ENCODE measurements at places on chromosomes 12 and 14.

- no peak for DNase-seq
These were observed 152.1 kb upstream of the GSC start for GRCh38 chr14:94921882-94922585.

GRCh38 chr14:78227248-78228077 is 57.3 kb downstream of the NRXN3 start:
- no peak for DNase-seq

GRCh38 chr12:112000820-112001219 is 12.1 kb downstream of the TMEM116 start:
- DNase-seq = no peak

DNA sequence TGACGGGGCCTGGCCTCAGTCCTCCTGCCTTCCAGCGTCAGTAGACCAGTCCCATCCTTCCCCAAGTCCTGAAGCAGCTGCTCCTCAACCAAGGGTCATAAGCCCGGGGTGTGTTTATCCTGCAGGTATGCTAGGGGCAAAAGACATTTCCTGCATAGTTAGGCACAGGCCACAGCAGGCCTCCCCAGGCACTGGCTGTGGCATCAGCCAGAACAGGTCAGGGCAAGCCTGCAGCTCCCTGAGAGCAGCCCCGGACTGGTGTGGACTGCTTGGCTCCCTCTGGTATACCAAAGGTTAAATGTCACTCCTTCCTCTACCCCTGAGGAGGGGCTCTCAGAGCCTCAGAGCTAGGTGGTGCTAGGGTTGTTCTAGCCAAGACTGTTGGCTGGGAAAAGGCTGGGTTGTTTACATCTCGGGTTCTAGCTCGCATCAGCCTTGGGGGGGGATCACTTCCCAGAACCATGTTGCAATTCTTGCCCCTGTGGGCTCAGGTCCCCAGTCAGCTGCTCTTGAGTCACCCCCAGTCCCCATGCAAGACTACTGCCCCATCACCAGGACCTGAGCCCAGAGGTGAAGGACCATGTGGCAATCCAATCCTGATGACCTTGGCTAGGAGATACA is 2.9 kb downstream of the MMP14 start:
- no peak for DNase-seq

- no peak for DNase-seq
These were observed 50.1 kb upstream of the STK38L start for GRCh38 chr12:27193854-27194544.

GRCh38 chr12:623865-624372 is 39.3 kb downstream of the NINJ2 start:
- no peak for DNase-seq

- no peak for DNase-seq
These were observed 24.8 kb downstream of the EPYC start for GRCh38 chr12:90979951-90980350.

- no peak for DNase-seq
These were observed 50.5 kb downstream of the CFAP251 start for GRCh38 chr12:121968876-121969275.

DNA sequence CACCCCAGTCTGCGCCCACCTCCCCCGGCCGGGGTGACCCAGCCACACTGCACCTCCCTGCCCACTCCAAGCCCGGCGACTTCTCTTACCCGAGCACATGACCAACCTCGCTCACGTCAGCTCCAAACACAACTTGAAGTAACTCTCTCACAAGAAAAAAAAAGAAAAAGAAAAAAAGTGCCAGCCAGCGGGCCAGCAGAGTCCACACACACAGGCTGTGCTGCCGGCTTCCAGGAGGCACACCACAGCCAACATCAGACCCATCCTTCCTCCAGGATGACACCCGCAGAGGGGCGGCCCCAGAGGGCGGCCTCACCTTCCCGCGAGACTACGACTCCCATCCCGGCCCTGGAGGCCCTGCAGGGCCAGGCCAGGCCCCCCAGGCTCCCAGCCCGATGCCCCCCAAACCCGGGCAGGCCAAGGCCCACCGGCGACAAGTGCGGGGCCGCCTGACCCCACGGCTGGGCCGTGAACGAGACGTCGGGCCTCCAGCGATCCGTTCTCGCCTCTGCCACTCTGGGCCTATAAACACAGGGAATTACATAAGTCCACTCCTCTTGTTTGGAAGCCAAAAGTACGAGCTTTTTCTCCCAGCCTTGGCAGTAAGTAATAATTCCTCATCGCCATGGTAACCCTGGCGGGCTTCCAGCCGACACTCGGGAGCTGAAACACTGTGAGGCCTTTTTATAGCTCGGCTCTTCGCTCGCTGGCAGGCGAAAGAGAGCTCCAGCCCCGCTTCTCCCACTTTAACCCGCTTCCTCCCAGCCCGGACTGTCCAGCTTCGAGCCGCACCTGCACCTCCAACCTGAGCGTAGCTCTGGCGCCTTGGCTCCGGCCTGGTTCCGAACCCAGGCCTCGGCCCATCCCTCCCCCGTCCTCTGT is 49.1 kb downstream of the NCOR2 start:
- DNase-seq = peak; percentile 99

- no peak for DNase-seq
These were observed 1.1 kb upstream of the USP15 start for GRCh38 chr12:62258941-62259630.

GRCh38 chr14:61774861-61775260 is 12.6 kb downstream of the SNAPC1 start:
- no peak for DNase-seq

DNA sequence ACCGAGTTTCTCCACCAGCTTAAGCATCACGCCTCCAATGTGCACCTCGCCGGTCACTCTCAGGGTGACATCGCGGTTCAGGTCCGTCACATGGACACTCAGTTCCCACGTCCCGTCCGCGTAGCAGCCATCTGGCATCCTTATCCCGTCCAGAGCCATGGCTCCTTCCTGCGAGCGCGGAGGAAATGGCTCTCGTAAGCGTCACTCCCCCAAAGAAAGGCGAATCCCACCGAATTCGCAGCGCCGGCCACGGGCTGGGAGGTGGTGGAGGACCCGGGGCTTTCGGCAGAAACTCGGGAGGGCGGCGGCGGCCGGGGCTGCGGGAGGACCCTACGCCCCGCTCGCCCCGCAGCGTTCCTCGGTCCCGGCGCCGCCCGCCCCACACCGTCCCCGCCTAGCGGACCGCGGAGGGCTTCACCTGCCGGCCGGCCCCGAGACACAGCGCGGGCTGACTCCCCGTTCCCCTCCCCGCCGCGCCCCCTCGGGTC is 396 bp downstream of the FERMT2 start:
- DNase-seq = peak; percentile 81

GRCh38 chr12:93198086-93198485 is 179.6 kb upstream of the NUDT4 start:
- no peak for DNase-seq

GRCh38 chr12:7265251-7265650 is 38.6 kb upstream of the ACSM4 start:
- no peak for DNase-seq

DNA sequence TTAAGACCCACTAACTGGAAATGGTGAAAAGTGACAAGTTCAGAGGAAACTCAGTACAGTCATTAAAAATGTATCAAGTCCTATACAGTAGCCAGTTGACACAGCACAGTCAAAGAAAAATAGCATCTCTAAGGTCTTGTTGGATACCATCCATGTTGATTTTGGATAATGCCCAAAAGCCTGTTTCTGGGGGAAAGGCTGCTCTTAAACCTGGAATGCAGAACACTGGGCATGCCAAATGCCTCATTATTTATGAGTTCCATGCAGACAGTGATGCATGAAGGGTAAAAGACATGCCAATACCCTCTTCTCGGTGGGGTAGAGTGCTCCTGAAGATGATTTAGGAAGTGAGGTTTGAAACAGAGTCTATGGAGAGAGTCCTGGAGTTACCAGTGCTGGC is 29.6 kb downstream of the KCNK13 start:
- DNase-seq = no peak

GRCh38 chr12:109827080-109827479 is 6.1 kb downstream of the TRPV4 start:
- no peak for DNase-seq

DNA sequence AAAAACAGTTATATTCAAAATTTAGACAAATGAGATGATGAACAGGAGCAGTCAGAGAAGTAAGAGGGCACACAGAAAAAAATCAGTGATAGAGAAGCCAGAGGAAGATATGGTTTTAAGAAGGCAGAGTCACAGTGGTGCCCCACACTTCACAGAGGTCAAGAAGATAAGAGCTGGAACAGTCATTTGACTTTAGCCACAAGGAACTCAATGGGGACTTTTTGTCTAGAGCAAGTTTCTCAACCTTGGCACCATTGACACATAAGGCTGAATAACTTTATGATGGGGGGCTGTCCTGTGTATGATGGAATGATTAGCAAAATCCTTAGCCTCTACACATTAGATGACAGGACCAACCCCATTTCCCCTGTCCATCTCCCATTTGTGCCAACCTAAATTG is 172.8 kb upstream of the PLEKHG7 start:
- no peak for DNase-seq

DNA sequence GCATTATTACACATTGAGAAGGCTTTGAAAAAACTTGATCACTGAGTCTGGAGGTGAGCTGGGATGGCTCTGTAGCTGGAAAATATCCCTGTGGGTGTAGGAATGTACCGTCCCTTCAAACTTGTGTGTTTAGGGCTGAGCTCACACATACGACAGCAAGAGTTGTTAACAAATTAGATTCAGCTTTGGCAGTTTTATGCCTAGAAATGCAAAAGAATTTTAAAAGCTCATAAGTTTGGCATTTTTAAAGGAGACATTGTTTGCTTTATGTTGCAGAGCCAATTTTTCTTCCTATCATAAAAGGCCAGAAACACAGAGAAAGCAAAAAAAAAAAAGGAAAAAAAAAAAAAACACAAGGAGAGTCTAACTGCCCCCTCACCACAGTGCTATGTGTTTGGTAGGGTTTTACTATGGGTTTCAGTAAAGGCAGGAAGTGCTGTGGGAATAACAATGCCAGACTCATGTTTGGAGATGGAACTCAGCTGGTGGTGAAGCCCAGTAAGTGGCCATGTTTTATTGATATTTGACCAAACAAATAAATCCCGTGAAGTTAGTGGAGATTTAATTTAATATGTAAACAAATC is 78.4 kb downstream of the DAD1 start:
- no peak for DNase-seq

DNA sequence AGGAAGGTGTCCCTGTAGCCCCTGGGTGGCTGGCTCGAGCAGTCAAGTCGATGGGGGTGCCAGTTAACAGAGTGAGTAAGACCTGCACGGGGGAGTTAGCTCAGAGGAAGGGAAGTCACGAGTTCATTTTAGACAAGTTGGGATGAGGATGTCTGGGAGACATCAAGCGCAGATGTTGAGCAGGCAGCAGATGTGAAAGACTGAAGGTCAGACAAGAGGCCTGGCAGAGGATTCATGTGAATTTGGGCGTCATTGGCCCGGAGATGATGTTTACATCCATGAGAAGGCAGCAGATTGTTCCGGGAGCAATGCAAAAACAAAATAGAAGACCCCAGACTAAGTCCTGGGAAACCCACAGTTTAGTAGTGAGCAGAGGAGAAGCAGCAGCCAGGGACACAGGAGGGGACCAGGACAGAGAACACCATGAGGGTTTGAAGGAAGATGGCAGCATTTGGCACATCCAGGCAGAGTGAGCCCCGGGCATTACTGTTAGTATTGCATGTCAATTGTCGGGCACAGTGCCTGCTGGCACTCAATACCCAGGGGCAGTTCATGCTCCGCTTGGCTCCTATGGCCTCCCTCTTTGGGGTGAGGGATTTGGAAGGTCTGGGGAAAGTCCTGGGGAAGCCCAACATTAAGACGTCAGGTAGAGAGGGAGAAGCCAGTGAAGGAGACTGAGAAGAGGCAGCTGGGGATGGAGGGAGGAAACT is 15.1 kb downstream of the LTBP2 start:
- DNase-seq = no peak

- DNase-seq = no peak
These were observed 166.1 kb upstream of the EEA1 start for GRCh38 chr12:93094988-93095737.

DNA sequence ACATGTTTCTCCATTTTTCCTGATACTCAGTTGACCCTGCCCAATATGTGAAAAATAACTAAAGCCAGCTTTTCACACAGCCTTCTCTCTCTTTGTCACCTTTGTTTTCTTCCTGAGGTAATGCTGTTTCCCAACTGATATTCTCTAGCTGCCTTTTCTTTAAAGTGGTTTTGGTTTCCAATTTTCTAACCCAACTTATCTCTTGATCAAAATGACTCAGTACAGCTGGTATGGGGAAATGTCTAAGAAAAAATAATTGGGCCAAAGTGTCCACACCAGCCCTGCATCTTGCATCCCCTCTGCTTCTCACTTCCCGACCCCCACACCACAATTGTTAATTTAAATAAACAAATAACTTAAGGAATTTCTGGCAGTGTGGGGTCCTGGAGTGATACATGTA is 193.8 kb downstream of the SYT1 start:
- no peak for DNase-seq

GRCh38 chr12:91129662-91130362 is 18.5 kb upstream of the LUM start:
- DNase-seq = no peak

GRCh38 chr12:28844718-28845117 is 304.4 kb upstream of the FAR2 start:
- DNase-seq = no peak

- no peak for DNase-seq
These were observed 233.2 kb downstream of the MDGA2 start for GRCh38 chr14:47442211-47442610.

DNA sequence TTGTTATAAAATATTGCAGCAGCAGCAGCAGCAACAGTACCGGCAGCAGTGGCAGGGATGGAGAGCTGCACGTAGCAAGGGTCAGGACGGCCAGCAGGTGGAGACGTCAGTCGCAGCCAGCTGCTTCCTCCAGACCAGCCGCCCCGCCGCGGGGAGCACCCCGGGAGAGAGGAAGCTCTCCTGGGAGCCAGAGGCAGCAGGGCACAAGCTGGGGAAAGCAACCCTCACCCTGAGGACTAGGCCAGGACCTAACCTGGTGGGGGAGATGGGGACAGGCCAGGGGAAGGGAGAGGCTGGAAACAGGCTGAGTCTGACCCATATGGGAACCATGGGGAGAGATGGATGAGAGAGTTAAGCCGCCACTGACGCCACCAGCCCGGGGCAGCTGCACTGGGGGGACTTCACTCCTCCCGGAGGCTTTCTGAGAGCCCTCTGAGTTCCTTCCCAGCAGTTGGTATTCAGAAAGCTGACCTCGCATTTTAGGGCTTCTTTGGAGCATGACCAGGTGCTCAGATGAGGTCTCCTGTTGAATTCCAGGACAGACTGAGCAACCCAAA is 56.3 kb downstream of the SPTB start:
- DNase-seq = peak; percentile 74

Data from right forelimb (tissue), 1 donor.